CD4-positive, alpha-beta T cell treated with Interleukin-21 for 1 hour (primary cell): ENCODE measurements at places on chromosomes 6 and 20.

- no peak for DNase-seq
Observed at GRCh38 chr20:19713822-19714578, 44.1 kb upstream of the RIN2 start.

DNA sequence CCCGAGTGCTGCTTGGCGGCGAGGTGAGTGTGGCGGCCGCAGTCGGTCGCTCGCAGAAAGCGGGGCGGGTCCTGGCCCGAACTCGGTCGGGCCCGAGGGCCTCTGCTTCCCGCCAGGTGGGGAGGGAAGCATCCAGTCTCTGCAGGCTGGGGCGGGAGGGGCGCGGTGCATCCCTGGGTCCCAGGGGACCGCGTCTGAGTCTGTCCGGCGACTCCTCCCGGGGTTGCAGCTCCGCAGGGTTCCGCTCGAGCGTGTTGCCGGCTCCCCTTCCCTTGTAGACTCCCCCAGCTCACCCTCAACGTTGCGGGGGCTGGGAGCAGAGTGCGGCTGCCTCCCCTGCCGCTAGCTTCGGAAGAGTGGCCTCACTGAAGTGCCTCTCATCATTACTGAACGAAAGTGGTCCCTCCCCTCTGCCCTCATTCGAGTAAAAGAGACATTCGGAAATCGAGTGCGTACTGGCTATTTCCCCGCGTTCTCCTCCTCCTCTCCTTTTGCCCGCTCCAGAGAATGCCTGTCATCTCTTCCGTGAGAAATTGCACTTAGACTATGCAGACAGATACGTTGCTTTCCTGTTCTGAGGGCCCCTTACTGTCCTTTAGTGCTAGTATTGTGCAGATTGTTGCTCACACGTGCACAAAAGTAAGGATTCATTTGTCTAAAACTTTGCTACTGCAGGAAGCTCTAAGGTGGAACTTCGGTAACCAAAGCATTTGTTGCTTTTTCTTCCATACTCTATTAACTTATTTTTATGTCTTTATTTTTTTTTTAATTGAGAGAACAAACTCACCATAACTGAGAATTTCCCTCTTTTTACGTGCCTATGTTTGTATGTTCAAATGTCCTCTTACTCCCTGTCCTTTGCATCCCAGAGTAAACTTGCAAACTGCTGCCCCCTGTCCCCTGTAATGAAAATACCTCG is 751 bp downstream of the MAP3K4 start:
- DNase-seq: peak; percentile 45

DNA sequence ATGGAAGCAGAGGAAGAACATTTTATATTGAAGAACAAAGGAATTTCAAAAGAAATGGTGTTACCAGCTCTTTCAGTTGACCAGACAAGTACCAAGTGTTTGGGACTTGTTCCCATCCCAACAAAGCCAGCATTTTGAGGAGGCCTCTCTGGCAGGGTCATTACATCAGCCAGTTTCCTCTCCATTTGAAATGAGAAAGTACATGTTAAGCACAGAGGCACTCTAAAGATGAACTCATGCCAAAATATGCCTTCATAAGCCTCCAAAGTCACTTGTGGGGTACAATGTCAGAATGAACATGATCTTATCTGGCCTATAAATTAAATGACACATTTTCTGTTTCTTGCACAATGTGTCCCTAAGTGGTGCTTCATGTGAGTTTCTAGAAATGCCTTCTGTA is 223.9 kb downstream of the PRL start:
- no peak for DNase-seq

- DNase-seq: no peak
Observed at GRCh38 chr20:10661261-10661660, 12.5 kb downstream of the JAG1 start.

DNA sequence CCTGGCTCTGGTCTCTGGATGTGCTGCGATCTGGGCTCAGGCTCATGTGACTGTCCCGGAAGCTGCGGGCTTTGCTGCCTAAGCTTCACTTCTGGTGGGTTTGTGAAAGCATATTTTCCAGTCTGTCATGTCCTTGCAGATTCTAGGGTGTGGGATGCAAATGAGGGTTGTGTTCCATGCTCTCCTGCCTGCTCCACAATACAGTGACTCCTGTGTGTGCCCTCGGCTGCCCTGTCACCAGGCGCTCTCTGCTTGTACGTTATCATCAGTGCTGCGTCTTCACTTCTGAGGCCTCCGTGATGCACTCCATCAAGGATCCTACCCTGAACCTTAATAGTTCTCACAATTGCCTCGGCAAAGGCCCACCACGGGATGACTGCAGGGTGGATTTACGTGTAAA is 84.2 kb downstream of the TTLL2 start:
- no peak for DNase-seq

- DNase-seq: no peak
Observed at GRCh38 chr20:5687884-5688283, 62.3 kb upstream of the SHLD1 start.

DNA sequence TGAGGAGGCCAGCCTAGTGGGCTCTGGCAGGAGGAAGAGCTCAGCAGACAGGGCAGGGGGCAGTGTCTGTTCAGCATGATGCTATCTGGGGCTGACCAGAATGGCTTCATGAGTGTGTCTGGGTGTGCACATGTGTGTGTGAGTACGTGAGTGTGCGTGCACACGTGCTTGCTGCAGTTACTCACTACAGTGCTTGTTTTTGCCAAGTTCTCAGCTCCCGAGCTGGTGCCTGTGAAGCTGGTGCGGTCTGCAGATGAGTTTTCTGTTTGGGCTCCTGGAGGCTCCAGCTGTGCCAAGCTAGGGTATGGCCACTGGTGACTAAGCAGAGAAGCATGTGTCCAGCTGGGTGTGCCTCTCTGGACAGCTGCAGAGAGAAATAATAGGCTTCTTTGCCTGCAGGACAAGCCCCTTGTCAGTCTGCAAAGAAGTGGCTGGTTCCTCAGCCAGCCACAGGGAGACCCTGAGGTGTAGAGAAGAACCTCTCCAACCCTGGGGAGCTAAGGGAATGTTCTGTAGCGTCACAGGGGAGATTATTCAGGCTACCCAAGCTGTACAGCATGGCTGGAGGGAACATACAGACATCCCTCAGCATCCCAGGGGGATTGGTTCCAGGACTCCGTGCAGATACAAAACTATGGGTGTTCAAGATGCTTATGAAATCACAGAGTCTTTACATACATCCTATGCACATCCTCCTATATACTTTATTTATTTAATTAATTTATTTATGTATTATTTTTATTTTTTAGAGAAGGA is 40.2 kb upstream of the FAM50B start:
- no peak for DNase-seq

DNA sequence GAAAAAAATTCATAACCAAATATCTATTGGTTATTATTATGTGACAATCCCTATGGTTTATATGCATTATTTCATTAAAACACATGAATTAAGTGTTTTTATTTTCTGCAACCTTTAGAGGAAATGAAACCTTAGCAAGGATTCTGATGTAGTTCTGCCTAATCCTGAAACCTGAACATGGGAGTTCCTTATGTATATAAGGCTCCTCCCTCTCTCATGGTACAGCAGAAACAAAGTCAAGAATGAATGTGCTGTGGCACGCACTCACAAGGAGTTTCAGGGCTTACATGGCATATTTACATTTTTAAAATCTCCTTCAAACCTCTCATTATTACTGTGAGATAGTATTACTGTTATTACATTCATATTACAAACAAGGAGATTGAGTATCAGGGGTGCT is 426.4 kb upstream of the CITED2 start:
- no peak for DNase-seq

DNA sequence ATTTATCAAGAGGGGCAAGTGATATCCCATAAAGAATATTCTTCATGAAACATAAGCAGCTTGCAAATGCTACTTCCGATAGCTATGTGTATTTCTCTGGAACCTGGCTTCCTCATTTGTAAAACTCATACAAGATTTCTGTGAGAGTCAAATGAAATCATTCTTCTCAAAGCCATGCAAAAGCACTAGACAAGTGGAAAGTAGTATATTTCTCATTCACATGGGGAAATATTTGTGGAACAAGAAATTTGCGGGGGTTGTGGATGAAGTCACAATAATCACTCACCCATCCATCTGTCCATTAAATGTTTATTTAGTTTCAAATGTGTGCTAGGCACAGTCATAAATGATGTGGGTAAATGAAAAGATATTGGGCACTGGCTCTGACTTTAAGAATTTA is 150.5 kb downstream of the IPCEF1 start:
- no peak for DNase-seq

DNA sequence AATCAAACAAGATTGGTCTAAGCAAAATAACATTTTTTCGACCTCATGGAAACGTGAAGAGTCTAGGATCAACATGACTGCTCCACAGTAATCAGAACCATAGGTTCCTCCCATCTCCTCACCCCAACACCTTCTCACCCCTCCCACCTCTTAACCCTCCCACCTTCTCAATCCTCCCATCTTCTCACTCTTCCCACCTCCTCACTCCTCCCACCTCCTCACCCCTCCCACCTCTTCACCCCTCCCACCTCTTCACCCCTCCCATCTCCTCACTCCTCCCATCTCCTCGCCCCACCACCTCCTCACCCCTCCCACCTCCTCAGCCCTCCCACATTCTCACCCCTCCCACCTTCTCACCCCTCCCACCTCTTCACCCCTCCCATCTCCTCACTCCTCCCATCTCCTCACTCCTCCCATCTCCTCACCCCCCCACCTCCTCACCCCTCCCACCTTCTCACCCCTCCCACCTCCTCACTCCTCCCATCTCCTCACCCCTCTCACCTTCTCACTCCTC is 567.4 kb downstream of the C6orf118 start:
- no peak for DNase-seq

DNA sequence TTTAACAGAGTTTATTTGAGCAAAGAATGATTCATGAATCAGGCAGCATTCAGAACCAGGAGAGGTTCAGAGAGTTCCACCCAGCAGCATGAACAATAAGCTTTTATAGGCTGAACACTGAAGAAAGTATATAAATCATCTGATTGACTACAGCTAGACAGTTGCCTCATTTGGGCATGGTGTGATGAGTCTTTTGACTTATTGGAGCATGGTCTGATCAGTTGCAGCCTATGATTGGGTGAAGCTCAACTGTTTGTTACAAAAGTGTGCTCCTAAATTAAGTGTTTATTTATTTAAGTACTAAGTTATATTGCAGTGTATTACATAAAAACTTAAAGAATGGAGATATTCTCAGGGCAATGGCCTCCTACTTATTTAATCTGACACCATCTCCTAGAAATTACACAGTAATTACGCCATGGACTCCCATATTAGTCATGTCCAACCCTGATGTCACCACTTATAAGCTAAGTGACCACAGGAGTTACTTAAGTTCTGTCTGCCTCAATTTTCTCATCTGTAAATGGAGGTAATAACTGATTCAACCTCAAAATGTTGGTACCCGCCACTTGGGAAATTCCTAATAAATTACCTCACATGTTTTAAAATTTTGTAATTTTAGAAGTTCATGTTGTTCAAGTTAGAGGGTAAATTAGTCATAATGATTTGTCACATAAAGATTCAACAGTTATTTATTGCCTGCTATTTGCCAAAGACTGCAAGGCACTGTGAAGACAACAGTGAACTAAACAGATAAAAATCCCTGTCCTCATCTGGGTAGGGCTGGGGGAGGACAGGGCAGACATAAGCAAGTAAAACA is 15.2 kb upstream of the ROS1 start:
- DNase-seq: no peak

- DNase-seq: no peak
Observed at GRCh38 chr6:72626126-72626525, 4.3 kb downstream of the KCNQ5 start.

- no peak for DNase-seq
Observed at GRCh38 chr6:328136-328670, 35.9 kb downstream of the DUSP22 start.

GRCh38 chr6:53611342-53611741 is 54.2 kb downstream of the KLHL31 start:
- no peak for DNase-seq

- no peak for DNase-seq
Observed at GRCh38 chr6:53834132-53834531, 39.3 kb downstream of the LRRC1 start.

DNA sequence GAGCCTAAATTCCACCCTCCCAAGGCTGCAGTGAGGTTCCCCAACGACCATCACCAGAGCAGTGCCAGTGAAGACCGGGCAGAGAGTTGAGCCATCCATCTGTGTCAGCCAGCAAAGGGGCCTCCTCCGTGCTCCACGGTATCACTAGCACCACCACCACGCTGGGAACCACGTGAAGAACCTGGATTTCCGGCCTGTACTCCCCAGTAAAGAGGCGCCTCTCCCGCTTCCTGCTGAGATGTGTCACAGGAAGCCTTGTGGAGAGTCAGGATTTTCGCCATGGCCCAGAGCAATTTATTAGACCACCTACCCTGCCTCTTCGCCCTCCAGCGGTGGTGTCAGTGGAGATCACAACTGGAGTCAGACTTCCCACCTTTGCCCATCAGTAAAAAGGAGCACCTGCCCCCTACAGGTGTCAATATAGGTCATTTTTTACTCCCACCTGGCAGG is 28.8 kb downstream of the CPXM1 start:
- no peak for DNase-seq

- no peak for DNase-seq
Observed at GRCh38 chr6:74677463-74677862, 528.4 kb downstream of the COL12A1 start.

DNA sequence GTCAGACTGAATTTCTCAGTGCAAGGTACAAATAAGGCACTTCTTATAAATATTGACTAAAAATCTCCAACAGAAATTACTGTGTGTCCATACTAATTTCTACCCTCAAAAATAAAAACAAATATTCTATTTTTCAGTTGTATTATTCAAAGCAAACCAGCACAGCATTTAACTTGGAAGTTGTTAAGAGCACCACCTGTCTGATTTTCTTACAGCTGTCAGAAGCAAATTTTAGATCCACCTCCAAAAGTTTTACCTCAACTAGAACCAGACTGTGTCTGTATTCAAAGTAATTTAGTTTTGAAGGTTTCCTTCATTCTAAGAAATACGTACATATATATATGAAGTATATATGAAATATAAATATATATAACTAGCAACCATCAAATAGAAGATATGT is 1.2 kb downstream of the TRDN start:
- no peak for DNase-seq

- DNase-seq: no peak
Observed at GRCh38 chr20:10006447-10007090, 28.2 kb upstream of the ANKEF1 start.

GRCh38 chr20:60046011-60046413 is 87.8 kb downstream of the CDH26 start:
- DNase-seq: peak; percentile 5

- DNase-seq: no peak
Observed at GRCh38 chr20:38617830-38618196, 16.2 kb downstream of the ARHGAP40 start.

DNA sequence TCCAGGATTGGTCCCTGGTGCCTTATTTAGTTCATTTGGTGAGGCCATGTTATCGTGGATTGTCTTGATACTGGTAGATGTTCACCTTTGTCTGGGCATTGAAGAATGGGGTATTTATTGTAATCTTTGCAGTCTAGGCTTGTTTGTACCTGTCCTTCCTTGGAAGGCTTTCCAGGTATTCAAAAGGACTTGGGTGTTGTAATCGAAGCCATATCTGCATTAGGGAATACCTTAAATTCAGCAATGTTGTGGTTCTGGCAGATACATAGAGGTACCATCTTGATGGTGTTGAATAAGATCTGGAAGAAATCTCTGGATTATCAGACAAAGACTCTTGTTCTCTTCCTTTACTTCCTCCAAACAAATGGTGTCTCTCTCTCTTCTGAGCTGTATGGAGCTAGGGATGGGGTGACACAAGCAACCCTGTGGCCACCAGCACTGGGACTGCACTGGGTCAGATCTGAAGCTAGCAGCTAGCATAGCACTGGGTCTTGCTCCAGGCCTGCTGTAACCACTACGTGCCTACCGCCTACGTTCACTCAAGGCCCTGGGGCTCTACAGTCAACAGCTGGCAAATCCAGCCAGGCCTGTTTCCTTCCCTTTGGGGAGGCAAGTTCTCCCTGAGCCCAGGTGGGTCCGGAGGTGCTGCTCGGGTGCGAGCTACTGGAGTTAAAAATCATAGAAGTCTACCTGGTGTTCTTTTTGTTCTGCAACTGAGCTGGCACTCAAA is 261.1 kb upstream of the CITED2 start:
- DNase-seq: no peak
